Thoracic aorta (tissue), 2 donors: ENCODE measurements at places on chromosomes 6 and 20. TPM values are rescaled to one million over a fixed set of nuclear protein-coding genes. Genes with fewer than 3 reads are reported as not detected.

DNA sequence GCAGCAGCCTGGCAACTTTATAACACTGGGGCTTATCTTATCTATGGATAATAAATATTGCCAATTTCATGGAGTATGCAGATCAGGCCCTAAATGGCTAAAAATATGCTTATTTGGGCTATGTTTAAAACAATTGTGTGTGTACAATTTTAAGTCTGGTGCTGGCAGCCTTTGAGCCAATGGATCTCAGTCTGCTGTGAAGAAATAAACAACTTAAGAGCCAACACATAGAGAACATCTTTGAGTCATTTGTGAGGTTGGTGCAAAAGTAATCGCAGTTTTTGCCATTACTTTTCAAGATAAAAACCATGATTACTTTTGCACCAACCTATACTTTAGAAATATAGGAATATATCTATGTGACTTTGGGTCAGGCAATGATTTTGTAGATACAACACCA lies 129.1 kb upstream of the CARMIL1 start:
- no peaks in the 10 kb centered on the region for H3K4me1 ChIP-seq
- H3K27ac ChIP-seq: no peak overlapping the region
- no peaks in the 10 kb centered on the region for H3K36me3 ChIP-seq
- DNase-seq: no peak

DNA sequence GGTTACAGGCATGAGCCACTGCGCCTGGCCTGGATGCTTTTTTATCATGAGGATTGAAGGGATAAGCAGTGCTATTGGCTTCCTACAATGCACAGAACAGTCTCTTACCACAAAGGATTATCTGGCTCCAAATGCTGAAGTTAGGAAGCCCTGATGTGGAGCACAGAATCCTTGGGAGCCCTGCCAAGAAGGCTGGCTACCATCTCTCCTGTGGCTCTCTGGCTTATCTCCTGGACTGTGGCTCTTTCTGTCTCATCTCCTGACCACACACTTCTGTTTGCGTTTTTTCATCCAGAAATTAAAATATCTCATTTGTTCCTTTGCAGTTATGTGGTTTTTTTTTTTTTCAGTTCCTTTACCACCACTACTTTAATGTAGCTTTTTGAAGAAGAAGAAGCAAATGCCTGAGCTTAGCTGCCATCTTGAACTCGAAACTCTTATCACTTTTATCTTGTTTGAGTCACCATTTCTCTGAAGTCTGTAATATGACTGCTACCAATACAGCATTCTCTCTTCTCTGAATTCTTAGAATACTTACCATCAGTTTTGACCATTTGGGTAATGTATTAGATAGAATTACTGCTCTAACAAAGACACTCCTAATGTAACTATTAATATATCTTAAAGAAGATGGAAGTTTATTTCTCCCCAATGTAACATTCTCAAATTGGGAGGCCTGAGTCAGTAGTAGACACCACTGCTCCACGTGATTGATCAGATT lies 1044.7 kb downstream of the KIF16B start:
- H3K4me1 ChIP-seq: no peaks in the 10 kb centered on the region
- no peaks in the 10 kb centered on the region for H3K36me3 ChIP-seq
- no peak for DNase-seq
- no peaks in the 10 kb centered on the region for H3K27me3 ChIP-seq
- no peak overlapping the region for H3K4me3 ChIP-seq

Gene BACH2
- 17.8 TPM for total RNA-seq

GRCh38 chr6:52515219-52515960 lies 61.5 kb downstream of the TRAM2 start:
- peaks cover 84% of the 10 kb centered on the region for H3K4me1 ChIP-seq
- H3K27ac ChIP-seq: peak overlapping the region; percentile 93
- DNase-seq: no peak
- H3K27me3 ChIP-seq: no peaks in the 10 kb centered on the region
- peaks cover 14% of the 10 kb centered on the region for H3K36me3 ChIP-seq

Gene PAK5
- total RNA-seq: not detected
